Sciatic nerve (tissue), 2 donors: ENCODE measurements at places on chromosomes 6 and 20. TPM values are rescaled to one million over a fixed set of nuclear protein-coding genes. Genes with fewer than 3 reads are reported as not detected.

GRCh38 chr6:25038999-25039398 is 103.2 kb upstream of the RIPOR2 start:
- no peak for DNase-seq

Gene DEFB110
- total RNA-seq = not detected

Gene KCNK16
- not detected for total RNA-seq

Gene TTPAL
- total RNA-seq = 8.5 TPM
